ENCODE measurements at places on chromosomes 6 and 20.
A peak's percentile ranks its signal among the peaks of the same experiment; 100 is the strongest.

GRCh38 chr6:44487586-44487985, 100.1 kb downstream of the CDC5L start:
- DNase-seq, result no peak

DNA sequence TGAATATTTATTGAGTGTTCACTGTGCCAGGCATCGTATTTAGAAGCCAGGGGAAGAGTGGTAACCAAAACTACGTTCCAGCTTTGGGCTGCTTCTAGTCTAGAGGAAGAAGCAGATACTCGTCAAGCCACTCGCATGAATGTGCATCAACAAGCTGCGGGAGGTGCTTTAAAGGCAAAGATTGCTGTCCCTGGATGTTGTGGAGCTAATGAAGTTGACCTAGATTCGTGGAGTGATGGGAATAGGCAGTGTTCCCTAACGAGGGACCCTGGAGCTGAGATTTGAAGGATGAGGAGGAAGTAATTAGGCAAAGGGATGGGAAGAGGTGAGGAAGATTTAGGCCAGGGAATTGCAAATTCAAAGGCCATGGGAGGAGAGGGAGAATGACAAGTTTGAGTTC, 118.9 kb downstream of the TMEM170B start:
- DNase-seq, result no peak

DNA sequence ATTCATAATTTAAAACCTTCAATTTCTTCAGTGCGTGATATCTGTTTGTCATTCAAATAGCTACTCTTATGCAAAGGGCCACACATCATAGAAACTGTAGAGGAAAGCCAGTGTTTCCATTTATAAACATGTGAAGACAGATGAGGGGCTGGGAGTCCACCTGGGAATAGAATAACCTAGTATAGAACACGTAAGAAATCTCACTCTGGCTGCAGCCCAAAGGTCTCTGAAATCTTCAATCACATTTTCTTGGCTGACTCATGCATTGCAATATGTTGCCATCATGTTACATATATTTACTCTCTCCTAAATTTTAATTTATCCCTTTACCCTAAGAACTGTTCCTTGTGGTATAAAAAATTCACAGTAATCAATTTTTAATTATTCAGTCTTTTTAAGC, 123.2 kb downstream of the ELOVL4 start:
- DNase-seq, result no peak

- DNase-seq, result no peak
Observed at GRCh38 chr20:47380481-47380880, 24.0 kb upstream of the ZMYND8 start.

DNA sequence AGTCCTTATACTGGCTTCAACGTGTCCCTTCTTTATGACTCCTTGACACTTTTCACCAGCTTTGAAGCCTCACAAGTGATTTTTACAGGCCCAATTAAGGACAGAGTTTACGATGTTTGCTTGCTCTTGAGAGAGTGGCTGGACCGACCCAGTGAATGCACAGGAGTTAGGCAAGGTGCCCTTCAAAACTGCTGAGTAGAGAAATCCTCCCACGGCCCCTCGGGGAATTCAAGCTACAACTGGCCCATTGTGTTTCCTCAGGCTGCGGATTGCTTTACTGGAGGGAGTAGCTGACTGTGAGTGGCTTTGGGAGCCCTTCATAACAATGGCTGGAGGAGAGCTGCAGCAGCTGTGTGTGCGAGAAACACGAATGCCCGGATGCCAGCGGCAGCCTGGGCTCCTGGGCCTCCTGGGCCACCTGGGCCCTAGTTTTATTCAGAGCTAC, 50.0 kb downstream of the SGK1 start:
- no peak for DNase-seq

DNA sequence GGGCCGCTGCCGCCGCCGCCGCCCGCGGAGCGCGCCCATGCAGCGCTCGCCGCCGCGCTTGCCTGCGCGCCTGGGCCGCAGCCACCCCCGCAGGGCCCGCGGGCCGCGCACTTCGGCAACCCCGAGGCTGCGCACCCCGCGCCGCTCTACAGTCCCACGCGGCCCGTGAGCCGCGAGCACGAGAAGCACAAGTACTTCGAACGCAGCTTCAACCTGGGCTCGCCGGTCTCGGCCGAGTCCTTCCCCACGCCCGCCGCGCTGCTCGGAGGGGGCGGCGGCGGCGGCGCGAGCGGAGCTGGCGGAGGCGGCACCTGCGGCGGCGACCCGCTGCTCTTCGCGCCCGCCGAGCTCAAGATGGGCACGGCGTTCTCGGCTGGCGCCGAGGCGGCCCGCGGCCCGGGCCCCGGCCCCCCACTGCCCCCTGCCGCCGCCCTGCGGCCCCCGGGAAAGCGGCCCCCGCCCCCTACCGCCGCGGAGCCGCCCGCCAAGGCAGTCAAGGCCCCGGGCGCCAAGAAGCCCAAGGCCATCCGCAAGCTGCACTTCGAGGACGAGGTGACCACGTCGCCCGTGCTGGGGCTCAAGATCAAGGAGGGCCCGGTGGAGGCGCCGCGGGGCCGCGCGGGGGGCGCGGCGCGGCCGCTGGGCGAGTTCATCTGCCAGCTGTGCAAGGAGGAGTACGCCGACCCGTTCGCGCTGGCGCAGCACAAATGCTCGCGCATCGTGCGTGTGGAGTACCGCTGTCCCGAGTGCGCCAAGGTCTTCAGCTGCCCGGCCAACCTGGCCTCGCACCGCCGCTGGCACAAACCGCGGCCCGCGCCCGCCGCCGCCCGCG, 730 bp downstream of the INSM1 start:
- DNase-seq, result no peak

- no peak for DNase-seq
Observed at GRCh38 chr20:23008667-23009066, 26.4 kb upstream of the SSTR4 start.

DNA sequence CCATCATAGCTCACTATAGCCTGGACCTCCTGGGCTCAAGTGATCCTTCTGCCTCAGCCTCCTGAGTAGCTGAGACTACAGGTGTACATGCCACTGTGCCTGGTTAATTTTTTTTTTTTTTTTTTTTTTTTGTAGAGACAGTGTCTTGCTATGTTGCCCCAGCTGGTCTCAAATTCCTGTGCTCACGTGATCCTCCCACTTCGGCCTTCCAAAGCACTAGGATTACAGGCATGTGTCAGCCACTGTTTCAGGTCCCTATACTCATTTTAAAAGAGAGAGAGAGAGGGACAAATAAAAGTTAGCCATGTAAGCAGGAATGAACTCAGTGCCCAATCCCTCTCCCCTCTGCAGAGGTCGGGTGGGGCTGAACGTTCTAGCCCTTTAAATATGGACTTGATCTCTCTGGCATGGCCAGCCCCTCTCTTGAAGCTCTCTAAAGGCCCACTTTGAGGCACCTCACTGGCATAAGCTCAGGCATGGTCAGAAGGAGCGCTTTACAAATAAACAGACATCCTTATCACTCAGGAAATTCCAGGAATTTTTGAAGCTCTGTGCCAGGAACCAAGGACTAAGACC, 9.0 kb upstream of the SERPINB1 start:
- DNase-seq, result no peak

DNA sequence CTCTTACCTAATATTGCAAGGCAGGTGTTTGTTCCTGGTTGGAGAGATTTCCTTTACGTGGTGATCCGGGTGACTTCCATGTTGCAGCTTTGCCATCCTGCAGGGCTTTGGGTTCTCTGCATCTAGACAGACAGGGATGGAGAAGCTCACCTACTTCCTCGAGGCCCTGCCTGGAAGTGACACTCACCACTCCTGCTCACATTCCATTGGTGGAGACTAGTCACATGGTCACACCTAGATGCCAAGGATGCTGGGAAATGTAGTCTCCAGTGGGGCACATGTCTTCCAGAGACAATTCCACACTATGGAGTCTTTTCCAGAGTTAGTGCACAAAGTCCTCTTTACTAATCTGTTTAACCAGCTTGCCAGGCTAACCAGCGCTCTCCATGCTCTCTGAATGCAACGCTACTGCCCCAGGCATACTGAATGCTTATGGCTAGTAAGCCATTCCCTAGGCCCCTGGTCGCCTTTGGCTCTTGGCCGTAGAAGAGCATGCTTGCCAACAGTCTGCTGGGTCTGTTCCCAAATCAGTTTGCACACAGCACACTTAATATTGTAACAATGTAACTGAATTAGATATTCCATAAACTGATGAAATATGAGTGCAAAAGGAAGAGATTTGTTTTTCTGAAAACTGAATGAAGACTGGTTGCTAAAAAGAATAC, 6.7 kb upstream of the KCNK15 start:
- no peak for DNase-seq

GRCh38 chr6:17519120-17519519, 81.0 kb upstream of the FAM8A1 start:
- peak; percentile 57 for DNase-seq

GRCh38 chr6:129239825-129240491, 357.0 kb downstream of the LAMA2 start:
- no peak for DNase-seq

DNA sequence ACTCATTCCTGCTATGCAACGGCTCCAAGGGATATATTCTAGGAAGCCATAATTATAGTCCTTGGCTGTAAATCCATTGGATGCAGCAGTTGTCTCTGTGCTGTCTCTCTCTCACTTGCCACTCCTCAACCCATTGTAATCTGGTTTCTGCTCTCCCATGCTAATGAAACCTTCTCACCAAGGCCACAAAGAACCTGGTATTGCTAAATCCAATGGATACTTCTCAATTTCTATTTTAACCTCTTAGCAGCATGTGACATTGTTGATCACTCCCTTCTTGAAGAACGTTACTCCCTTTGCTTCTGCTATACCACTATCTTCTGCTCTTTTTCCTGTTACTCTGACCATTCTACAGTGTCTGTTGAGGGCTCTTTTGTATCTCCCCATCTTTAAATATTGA, 39.8 kb upstream of the GCLC start:
- DNase-seq, result no peak
